ENCODE measurements at places on chromosomes 13 and 19.

DNA sequence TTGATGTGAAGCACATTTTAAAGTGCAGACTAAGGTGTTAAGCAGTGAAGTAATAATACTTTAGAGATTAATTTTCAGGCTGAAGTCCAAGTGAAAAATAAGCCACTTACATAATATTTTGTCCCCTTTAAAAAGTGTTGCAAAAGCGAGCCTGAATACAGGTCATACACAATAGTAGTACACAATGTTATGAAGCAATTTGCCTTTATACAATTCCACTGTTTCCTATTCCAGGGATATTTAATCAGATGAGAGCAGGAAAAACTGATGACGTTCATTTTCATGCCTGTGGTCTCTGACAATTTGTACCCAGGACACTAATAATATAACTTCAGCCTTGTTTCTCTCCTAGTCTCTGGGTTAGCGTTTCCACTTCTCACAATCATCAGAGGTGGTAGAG lies 916.7 kb downstream of the PCDH9 start:
- DNase-seq: no peak

- DNase-seq: no peak
Observed at GRCh38 chr13:22039961-22040360, 369.1 kb downstream of the FGF9 start.

DNA sequence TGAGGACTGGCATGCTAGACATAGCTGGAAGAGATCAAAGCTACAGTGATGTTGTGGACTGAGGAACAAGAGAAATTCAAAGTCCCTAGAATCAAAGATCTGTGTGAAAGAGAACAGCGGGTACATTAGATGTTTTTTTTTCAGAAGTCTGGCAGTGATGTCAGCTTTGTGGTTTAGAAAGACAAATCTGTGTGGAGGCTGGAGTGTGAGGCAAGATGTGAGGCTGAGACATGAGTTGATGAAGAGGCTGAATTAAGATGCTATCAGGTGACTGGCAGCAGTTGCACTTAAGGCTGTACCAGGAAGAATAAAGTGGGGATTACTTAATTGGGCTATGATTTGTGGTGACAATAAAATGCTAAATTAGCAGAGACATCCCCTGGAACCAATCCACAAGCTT lies 46.5 kb downstream of the DNAJC3 start:
- DNase-seq: no peak

DNA sequence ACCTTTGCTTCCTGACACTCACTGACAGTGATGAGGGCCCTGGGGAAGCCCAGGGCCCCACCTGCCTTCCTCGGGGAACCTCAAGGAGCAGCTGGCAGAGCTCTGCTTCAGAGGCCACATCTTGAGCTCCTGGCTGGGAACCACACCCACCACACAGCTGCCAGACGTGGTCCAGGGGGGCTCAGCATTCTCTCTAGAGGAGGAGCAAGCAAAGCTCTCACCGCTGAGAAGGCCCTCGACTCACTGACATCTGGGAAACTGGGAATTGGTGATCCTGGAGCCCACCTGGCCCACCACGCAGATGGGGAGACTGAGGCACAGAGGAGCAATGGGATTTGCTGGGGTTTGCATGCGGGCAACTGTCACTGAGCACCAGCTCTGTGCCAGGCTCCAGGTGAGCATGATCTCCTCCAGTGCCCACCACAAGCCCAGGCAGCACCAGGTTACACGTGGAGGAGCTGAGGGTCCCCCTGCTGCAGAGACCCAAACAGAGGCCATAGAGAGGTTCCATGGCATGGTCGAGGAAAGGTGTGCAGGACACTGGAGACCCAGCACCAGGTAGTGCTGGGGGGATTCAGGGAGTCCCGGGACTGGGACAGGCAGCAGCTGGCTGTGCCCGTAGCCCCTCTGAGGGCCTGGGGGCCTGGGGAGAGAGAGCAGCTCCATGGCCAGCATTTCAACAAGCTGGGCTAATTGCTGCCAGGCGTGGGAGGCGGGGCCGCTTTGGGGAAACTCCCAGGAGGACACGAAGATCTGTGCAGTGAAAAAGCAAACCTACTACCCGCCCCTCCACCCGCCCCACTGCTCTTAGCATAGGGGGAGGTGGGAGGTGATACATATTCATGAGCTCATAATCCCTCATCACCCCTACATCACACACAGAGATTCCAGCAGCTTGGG lies 33.4 kb downstream of the PEPD start:
- no peak for DNase-seq

DNA sequence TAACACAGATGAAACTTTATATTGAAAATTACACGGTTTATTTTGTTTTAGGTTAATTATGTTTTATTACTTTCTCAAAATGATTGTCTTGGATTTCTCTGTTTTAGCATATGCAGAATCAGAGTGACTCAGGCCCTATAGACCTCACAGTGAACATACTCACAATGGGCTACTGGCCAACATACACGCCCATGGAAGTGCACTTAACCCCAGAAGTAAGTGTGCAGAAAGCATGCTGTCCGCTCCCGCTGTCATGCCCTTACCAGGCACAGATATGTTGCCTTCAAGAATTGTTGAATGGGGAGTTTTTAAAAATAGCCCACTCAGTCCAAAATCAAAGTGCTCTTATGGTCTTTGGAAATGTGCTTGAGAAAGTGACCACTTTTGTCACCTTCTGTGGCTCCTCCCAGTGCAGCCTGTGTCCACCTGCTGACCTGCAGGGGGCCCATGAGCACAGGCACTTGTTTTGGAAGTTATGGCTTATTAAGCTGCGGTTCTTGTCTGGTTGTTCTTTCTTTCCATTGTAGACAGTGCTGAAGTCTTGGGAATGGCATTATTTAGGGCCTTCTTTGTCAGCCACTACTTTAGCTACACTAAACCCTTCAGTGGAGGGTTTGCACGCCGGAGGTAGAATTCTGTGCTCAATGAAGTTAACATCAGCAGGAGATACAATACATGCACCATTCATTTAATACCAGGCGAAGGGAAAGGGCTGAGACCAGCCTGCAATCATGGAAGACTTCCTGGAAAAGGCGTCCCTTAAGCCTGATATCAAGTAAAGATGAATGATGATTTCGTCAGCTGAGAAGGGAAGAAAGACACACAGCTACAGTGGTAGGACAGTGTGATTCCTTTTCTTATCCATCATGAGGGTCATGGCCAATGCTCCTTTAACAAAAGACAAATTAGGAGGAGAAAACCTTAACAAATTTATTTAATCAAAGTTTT lies 36.7 kb downstream of the CUL4A start:
- no peak for DNase-seq

GRCh38 chr13:83024232-83024631 lies 858.0 kb downstream of the SLITRK1 start:
- DNase-seq: no peak

GRCh38 chr13:30178976-30179375 lies 128.4 kb downstream of the KATNAL1 start:
- no peak for DNase-seq

GRCh38 chr19:51514866-51515481 lies 13.4 kb upstream of the SIGLEC12 start:
- DNase-seq: peak; percentile 73

DNA sequence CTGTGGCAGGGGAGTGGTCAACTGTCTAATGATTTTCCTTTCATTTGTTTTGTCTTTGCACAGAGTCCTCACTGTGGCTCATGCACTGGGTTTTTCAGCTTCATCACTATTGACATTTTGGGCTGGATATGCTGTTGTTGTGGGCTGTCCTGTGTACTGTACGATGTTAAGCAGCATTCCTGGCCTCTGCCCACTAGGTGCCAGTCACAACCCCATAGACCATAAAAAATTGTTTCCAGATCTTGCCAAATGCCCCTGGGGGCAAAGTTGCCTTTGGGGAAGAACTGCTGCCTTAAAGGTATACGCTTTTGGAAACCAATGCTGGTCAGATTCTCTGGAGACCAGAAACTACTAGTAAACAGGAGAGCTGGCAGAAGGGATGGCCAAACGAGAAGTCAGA lies 310.4 kb downstream of the SPRY2 start:
- DNase-seq: no peak

- no peak for DNase-seq
Observed at GRCh38 chr13:30818323-30818960, 83.1 kb downstream of the ALOX5AP start.

- DNase-seq: no peak
Observed at GRCh38 chr19:47068246-47068645, 19.8 kb upstream of the TMEM160 start.

DNA sequence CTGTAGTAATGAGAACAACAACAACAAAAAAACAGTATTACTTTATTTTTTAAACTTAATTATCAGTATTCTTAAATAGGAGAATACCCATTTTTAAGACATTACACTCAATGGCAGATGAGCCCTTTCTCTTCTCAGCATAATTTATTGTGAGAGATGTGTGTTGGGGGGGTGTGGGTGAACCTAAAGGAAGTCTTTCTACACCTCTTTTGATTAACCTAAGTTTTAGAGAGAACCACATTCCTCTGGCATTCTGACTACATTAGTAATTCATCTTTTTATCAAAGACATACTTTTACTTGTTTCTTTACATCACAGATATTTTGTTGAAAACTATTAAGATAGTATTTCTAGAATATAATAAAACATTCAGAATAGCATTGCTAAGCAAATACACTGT lies 890.9 kb downstream of the PCDH9 start:
- no peak for DNase-seq

DNA sequence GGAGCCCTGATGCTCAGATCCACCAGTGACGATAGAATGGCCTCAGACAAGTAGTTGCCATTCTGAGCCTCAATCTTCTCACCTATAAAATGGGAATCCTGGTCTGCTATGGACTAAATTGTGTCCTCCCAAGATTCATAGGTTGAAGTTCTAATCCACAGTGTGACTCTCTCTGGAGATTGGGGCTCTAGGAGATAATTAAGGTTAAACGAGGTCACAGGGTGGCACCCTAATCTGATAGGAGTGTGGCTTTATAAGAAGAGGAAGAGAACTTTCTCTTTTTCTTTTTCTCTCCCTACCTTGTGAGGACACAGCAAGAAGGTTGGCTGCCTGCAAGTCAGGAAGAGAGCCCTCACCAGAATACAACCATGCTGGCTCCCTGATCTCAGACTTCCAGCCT lies 214.1 kb downstream of the KATNAL1 start:
- no peak for DNase-seq

DNA sequence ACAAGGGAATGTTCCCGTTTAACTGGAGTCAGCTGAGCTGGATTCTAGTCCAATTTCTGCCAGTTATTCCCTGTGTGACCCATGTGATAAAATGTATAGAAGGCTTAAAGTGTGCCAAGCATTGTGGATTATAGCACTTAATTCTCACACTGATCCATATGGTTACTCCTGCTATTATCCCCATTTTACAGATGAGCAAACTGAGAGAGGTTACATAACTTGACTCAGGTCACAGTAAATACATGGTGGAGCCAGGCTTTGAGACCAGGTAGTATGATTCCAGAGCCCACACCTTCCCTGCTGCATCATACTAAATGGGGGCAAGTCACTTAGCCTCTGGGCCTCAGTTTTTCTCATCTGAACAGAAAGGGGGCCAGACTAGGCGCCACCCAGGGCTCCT lies 2.0 kb upstream of the DHRS12 start:
- DNase-seq: no peak

DNA sequence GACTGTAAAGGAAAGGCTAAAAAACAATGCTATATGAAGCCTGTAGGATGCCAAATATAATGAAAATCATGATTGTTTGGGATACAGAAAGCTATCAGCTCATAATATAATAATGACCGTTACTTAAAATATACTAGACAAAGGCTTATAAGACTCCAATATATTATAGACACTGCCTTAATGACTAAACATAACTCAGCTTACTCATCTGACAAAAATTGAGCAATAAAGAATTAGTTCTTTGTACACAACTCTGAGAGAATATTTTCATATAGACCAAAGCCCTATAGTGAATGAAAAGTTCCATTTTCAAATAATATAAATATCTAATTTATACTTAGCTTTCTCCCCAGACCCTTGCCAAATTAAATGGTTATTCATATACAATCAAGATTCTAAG lies 283.3 kb downstream of the DIAPH3 start:
- DNase-seq: no peak

- DNase-seq: no peak
Observed at GRCh38 chr13:50227361-50227760, 212.1 kb downstream of the KCNRG start.

DNA sequence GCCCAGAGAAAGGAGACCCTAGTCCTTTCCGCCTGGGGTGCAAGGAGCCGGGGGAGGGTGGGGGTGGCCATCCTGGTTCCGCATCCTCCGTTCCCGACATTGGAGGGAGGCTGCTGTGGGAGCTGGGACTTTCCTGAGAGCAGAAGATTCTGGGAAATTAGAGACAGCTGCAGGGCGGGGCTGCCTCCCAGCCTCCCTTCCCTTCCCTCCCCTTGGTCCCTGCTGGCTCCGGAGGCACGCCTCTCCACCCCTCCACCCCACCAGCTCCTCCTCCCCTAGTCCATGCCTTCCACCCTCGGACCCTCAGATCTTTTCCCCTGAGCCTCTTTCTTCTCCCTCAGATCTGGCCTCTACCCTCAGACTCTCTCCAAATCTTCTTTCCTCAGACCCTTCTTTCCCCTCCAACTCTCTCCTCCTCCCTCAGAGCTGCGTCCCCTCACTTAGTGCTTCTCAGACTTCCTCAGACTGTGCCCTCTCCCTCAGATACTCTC lies 3.1 kb upstream of the BCL3 start:
- no peak for DNase-seq

- no peak for DNase-seq
Observed at GRCh38 chr13:53285896-53286430, 257.4 kb downstream of the OLFM4 start.

DNA sequence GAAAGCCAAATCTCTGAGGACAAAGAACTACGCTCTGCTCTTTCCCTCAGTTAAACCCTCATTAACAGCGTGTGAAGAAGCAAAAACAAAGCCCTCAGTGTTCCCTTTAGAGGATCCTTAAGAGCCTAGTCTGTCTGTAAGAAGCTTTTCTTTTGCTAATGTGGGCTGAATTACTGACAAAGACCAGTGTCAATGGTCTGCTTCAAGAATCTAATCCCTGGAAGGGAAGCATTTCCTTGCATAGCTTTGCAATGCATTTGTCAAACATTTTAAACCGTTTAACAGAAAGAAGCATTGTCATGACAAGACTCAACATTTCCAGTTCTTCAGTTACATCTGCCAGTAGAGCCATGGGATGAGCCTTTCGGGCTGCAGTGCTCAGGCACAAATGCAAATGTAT lies 64.9 kb downstream of the EDNRB start:
- DNase-seq: no peak

DNA sequence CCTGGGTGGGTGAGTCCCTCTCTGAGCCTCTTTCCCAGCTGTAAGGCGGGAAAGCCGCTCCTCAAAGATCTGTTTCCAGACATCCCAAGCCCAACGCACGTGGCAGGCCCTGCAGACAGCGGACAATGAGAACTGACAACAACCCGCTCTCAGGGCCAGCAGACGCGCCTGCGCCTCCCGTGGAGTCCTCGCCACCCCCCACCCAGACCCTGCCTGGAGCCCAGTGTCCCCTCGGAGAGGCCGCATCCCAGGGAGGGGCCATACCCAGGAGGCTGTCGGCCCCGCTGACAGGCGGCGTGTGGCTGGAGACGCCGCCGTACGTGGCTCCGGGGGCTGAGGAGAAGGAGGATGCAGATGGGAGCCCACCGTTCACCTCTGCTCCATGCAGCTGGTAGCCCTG lies 16.3 kb upstream of the UQCR11 start:
- no peak for DNase-seq

Measured in natural killer cell (primary cell).